Iris pigment epithelial cell (primary cell): ENCODE measurements at places on chromosomes 2 and 18.

DNA sequence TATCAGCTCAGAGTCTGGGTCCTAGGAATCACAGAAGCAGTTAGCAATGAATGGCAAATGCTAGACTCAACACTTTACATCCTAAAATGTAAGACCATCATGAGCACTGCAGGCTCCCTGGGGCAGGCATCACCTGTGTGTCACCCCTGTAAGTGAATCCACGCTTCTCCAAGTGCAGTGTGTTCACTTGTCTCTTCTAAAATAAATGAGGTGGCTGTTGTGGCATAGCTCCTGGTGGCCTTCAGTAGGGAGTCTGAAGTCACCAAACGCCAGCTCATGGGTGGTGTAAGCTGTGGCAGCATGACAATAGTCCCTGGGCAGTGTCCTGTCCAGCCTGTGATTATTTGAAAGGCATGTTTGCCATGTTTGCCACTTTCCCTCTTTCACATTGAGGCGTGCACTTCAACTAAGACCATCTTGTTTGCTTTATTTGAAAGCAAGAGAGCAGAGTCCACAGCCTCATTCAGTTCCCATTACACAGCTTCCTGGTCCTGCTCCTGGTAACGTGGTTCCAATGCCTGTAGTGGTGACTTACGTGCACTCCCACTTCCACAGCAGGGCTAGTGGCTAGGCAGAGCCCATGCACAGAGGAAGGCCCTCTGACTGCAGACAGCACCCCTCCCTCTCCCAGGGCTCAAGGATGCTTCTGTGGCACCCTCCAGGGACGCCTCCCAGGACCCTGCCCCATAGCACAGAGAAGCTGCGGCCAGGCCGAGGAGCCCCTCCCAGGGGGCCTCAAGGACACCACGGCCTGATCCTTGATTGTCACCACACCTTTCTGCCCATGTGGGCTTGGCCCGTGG is 24.3 kb downstream of the COA5 start:
- DNase-seq: no peak

DNA sequence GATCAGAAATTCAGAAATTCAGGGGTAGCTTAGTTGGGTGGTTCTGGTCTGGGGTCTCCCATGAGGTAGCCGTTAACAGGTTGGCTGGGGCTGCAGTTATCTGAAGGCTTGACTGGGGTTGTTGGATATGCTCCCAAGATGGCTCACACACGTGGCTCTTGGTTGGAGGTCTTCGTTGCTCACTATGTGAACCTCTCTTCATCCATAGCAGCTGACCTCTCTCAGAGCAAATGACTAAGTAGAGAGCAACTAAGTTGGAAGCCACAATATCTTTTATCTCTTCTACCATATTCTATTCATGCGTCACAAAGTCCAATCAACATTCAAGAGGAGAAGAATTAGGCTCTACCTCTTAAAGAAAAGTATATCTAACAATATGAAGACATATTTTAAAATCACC is 38.7 kb upstream of the SERTAD2 start:
- peak; percentile 93 for DNase-seq

DNA sequence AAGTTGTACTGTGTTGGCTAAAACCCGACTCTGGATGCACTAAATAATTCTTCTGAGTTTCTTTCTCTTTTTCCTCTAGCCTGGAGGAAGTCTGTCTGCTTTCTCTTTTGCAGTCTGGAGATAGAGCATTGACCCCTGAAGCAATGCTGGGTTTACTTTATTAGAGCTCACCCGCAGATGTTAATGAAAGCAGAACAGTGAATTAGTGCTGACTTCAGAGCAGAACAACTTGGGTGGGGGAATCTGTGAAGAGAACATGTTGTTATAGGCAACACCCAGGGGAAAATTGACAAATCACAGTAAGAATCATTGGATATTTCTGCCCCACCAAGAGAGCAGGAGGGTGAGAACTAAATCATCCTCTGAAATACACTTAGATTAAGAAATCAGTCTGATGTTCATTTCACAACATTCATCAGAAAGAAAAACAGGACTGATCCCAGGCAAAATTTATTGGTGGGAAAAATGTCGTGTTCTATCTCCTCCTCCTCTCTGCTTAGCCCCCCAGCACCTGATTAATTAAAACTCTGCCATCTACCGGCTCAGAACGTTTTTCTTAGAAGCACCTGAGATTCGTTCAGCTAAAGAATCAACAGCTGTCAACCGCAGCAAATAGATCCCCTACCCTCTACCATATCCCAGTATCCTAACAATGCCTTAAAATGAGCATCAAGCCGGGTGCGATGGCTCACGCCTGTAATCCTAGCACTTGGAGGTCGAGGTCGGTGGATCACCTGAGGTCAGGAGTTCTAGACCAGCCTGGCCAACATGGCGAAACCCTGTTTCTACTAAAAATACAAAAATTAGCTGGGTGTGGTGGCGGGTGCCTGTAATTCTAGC is 165.1 kb downstream of the FMNL2 start:
- peak; percentile 92 for DNase-seq

- no peak for DNase-seq
These were observed 28.0 kb downstream of the KIF3C start for GRCh38 chr2:25954199-25954752.

DNA sequence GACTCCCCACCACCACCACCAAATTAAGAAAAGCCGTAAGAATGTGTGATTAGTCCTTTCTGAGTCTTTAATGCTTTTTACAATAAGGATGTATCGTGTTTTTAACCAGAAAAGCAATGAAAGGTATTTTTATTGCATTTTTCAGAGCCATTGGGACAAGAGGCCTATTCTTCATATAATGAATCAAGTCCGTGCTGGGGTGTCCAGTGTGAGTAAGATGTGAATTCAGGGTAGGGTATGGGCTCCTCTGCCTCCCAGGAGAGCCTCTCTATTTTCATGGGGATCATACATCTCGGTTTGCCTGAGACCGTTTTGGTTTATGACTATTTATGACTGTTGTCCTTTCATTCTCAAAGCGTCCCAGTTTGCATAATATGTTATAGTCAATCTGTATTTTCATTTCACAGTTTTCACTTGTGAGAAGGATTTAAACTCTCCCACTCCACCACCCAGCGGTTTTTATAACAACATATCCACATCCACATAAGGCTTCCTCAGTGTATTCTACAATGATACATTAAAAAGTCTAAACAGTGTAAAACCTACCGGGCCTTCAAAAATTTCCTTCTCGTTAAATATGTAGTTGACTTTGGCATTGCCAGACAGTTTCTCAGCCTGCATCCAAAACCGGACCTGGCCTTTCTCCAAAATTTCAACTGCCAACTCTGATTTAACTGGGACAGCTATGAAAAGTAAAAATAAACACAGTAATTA is 80.8 kb upstream of the LPIN2 start:
- DNase-seq: no peak

DNA sequence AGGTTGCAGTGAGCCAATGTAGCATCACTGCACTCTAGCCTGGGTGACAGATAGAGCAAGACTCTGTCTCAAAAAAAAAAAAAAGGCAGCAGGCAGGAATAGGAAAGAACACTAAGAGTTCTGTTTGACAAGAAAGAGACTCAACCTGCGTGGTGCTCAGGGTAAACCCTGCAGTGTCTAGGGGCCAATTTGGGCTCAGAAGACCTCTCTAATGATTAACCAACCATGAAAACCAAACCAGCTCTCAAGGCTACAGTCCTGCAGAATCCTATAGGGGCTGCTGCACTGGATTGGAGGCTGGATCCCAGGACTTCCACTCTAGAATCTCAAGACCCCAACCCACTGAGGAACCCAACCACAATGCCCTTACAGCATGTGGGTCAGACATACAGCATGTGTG is 2.4 kb downstream of the TRABD2A start:
- DNase-seq: no peak

GRCh38 chr2:59196491-59196890 is 955.4 kb upstream of the FANCL start:
- DNase-seq: peak; percentile 95

- no peak for DNase-seq
These were observed 603.7 kb downstream of the ARHGAP15 start for GRCh38 chr2:143732871-143733270.

GRCh38 chr18:12686100-12686499 is 16.4 kb downstream of the CEP76 start:
- peak; percentile 60 for DNase-seq
